ENCODE measurements at places on chromosomes 2 and 18.

DNA sequence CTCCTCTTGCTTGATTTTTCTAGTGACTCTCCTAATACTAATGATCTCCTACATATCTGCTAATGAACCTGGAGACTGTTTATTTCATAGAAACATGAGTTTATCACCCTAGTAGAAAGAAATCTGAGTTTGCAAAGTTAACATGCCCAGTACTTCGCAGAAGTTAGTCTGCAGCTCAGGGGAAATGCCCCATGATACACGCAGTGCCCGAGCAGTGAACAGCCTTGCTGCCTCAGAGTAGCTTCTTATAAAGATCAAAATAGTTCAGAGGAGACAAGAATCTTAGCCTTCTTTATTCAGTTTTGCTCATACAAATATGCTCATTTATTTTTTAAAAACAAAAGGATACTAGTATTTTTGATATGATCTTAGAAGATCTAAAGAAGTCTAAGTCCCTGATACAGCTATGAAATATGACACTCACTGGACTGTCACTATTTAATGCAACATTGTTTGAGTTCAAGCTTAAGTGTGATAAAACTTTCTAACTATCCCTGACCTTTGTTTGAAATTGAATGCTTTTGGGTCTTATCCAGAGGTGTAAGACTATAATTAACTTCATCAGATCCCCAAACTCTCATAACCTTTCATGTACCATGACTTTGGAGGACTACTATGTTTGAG lies 20.5 kb downstream of the FRZB start:
- no peak for DNase-seq

DNA sequence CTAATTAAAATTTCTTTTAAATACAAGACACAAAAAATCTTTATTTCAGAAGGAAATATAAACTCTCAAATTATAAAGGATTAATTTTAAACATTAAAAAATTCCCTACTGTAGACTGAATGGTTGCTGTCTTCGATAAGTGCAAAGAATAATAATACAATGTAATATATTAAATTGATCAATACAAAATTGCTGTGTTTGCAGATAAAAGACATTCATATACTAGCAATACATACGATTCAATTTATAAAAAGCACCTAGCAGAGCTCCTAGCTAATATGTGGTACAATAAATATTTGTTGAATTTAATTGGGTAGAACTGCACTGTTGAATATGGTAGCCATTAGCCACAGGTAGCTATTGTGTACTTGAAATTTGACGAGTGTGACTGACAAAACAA lies 6.6 kb downstream of the ZSWIM2 start:
- DNase-seq, result no peak

GRCh38 chr2:135664623-135665068 lies 77.0 kb upstream of the UBXN4 start:
- DNase-seq, result peak; percentile 12

- no peak for DNase-seq
Measured at GRCh38 chr2:30784682-30785081, 22.6 kb downstream of the CAPN13 start.

- DNase-seq, result no peak
Measured at GRCh38 chr18:38257661-38258060, 692.1 kb upstream of the CELF4 start.

GRCh38 chr2:186806591-186806990 lies 42.4 kb downstream of the ZSWIM2 start:
- DNase-seq, result no peak

- DNase-seq, result peak; percentile 39
Measured at GRCh38 chr2:37569986-37570679, 101.3 kb downstream of the CDC42EP3 start.

DNA sequence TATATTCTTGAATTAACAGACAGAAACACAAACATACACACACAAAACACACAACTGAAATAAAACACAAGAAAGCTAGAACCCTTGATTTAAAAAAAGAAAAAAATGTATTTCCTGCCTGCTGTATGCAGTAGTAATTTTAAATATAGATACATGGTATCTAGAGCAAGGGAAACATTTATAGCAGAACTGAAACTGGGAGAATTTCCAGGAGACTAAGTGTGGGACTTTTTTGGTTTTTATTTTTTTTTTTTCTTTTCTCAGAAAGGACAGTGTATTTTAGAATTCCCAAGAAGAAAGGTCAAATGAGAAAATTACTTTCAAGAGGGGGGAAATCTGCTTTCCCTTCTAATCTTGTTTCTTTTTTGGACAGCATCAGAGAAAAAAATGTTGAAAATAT lies 558.9 kb upstream of the PKDCC start:
- no peak for DNase-seq

DNA sequence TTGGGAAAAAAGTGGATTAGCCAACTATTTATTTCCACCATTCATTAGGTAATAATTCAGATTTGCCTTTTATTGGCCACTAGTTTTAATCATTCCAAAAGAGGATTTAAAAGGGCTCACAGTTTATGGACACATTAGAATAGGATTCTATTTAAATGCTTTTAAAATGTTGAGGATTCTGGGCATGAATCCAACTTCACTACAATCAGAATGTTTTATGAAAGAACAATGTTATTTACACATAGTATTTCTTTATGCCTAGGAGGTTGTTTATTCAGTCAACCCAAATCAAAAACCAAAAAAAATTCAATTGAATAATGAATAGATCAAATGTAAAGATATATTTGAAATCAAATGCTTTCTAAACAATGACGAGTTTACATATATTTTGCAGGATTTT lies 232.2 kb downstream of the GULP1 start:
- no peak for DNase-seq

GRCh38 chr2:225010804-225011203 lies 31.5 kb downstream of the DOCK10 start:
- DNase-seq, result peak; percentile 96

GRCh38 chr2:1944986-1945385 lies 200.7 kb upstream of the PXDN start:
- DNase-seq, result no peak

DNA sequence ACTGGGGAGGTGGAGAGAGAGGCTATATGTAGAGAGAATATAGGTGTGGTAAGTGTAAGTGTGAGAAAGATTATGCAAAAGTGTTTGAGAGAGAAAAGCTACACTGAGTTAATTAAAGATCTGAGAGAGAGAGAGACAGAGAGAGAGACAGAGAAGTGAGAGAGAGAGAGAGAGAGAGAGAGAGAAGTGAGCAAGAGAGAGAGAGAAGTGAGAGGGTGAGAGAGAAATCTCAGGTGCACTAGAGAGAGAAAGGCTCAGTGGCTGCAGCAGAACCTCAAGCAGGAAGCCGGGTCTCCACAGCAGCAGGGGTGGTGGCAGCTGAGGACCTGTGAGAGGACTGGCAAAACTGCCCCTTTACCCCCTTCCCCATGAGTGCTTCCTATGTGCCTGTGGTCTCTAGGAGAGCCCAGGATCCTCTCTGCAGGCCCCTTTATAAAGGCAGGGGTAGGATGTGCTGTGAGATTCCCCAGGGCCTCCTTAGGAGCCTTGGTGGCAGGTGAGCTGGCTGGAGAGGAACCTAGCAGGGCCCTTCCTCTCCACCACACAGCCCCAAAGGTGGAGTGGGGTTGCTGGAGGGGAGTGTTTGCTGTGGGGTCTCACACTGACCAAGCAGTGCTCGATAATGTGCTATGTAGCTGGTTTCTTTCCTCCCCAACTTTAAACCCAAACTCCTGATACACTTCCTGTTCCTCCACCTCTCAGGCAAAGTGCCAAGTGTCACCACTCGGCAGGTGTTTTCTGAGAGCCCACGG lies 52.6 kb downstream of the SLC4A5 start:
- DNase-seq, result no peak

DNA sequence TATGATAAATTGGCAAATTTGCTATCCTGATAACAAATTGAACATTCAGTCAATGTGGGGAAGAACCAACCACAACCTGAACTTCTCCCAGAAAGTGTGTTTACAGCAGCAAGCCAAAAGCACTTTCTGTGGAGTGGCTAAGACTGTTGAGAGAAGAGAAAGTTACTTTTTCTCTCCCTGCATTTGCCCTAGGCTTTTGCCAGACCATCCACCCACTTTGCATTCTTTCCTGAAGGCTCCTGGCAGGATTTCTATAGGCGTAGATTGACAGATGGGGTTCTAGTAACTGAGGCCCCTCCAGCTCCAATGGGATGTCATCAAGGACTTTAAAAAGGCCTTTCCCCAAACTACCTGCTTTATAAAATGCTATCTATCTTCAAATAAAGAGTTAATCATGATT lies 215.2 kb downstream of the GULP1 start:
- no peak for DNase-seq

DNA sequence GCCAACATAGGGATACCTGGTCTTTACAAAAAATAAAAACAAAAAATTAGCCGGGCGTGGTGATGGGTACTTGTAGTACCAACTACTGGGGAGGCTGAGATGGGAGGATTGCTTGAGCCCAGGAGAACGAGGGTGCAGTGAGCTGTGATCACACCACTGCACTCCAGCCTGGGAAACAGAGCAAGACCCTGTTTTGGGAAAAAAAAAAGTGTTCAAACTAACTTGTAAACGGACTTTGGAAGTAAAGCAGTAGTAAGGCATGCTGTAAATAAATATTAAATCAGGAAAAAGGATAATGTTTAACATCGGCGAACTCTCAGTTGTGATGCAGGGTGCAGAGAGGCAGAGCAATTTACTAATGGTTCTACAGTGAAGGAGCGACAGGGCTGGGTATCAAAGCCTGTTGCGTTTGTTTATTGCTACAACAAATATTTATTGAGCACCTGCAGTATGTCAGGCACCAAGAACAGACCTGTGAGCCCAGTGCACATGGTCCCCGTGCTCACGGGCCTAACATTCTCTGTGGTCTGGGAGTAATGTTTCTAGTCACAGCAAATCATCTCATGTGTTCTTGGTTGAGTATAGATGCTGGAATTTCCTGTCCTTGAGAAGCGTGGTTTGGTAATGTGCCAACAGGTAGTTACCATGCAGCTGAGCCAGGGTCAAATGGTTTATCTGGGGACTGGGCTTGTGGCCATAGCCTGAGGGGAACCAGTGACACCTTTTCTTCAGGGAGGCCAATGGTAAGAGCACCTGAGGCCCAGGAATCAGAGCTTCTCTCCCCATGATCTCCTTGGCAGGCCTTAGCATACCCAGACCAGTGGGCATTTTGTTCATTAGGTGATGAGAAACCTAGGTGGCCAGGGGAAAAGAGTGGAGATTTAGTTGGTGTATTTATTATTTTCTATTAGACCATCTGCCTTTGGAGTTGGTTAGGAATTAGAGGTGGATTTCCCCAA lies 27.9 kb upstream of the GREB1 start:
- DNase-seq, result peak; percentile 38

DNA sequence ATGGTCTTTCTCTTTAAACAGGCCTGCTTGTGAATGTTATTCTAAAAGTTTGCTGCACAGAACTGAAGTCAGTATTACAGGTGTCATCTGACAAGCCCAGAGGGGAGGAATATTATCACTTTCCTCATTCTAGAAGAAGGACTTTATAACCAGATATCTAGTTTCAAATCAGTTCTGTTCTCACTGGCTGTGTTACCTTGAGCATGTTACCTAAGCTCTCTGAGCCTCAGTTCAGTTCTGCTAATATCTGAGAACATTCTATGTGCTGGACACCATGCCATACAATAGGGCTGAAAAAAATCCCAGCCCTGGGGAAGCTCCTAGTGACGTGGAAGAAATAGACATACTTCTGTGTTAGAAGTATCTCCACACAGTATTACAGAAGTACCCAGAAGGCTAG lies 27.9 kb downstream of the MAPRE3 start:
- DNase-seq, result no peak

GRCh38 chr2:136582628-136583205 lies 182.6 kb upstream of the THSD7B start:
- DNase-seq, result peak; percentile 0

- no peak for DNase-seq
Measured at GRCh38 chr2:239587311-239587731, 186.5 kb upstream of the HDAC4 start.

DNA sequence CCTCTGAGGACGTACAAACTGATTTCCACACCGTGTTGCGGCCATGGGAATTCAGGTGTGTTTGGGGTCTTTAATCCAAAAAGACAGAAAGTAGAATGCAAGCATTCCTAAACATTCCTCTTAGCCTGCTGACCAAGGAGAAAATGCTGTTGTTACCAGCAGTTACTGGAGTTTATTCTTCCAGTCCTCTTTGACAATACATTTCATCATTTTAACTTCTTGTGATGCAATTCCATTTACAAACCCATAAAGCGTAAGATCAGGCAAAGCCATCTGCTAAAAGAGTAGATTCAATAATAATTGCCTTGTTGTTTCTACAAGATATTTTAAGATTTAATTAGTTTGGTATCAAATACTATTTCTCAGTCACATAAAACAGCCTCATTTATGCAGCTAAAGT lies 32.7 kb downstream of the SPIRE1 start:
- DNase-seq, result no peak

DNA sequence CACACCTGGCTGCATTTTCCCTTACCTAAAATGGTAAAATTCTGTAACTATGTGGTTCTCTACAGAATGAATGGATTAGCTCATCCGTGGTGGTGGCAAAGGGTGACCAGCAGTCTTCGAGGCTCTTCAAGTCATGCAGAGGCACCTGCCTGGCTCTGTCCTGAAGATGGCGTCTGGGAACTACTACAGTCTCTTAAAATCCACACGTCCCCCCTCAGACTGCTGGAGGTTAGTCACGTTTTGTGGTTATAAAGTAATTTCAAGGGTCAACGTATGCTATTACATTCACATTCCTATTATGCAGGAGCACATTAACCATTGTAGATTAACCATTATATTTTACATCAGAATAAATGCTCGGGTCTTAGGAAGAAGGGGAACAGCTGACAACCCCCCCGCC lies 616.7 kb downstream of the GALR1 start:
- no peak for DNase-seq

DNA sequence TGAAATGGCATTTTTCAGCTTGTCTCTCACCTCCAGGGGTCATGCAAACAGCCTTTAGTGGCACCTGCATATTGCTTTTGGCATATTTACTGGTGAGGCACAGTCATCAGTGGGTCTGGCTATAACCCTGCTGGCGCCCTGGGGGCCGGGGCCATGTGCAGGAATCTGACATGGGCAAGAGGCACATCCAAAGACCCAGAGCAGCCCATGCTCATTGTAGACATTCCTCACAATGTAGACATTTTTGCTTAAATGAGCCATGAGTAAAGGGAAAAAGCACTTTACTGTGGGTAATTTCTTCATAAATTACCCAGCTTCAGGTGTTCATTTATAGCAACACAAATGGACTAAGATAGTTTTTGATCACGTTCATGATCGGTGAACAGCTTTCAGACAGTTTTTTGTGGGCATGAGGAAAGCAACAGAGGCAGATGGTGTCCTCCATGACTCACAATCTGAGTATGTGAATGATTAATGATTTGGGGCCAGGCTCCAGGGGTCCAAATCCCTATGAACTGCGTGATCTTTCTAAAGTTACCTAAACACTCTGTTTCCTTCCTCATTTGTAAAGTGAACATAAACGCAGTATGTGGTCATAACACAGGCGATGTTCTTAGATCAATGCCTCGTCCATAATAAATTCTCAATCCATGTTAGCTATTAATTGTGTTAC lies 85.8 kb downstream of the LIPG start:
- peak; percentile 60 for DNase-seq

- DNase-seq, result no peak
Measured at GRCh38 chr2:223536546-223536945, 65.6 kb downstream of the SCG2 start.

DNA sequence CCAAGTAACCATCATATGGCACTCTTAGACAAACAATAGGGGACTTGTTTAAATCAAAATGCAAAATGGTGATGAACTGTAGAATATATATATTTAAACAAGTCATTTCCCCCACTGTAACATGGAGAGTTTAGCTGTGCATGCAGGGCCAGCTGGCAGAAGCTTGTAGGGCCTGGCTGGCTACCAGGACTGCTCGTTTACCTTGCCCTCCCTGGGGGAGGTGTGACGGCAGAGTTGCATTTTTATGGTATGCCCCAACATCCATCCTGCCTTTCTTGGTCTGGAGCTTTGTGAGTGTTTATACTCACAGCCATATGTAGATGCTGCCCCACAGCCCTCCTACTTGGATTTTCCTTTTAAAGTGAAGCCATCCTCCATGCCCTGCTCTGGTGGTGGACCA lies 101.7 kb upstream of the ZFP36L2 start:
- no peak for DNase-seq
